ENCODE measurements at places on chromosomes 3 and 15. TPM values are rescaled to one million over a fixed set of nuclear protein-coding genes. Genes with fewer than 3 reads are reported as not detected.

Gene PLCH1
- 3.1 TPM for total RNA-seq

Gene GRM2
- total RNA-seq, result 0.21 TPM

Gene ANP32A
- total RNA-seq, result 105 TPM

Gene TRAIP
- 1.6 TPM for total RNA-seq

Gene PDZRN3
- total RNA-seq, result 35.6 TPM
